Tibial nerve (tissue), 4 donors: ENCODE measurements at places on chromosomes 11 and 22. TPM values are rescaled to one million over a fixed set of nuclear protein-coding genes. Genes with fewer than 3 reads are reported as not detected.

The CDC42BPG gene
- total RNA-seq, result not detected

DNA sequence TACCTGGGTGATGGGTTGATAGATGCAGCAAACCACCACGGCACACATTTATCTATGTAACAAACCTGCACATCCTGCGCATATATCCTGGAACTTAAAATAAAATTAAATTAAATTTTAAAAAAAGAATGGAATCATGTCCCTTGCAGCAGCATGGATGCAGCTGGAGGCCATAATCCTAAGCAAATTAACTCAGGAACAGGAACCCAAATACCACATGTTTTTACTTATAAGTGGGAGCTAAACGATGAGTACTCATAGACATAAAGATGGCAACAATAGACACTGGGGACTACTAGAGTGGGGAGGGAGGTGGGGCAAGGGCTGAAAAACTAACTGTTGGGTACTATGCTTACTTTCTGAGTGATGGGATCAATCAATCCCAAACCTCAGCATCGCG, 40.9 kb downstream of the CWC15 start:
- no peak overlapping the region for H3K4me3 ChIP-seq
- H3K4me1 ChIP-seq, result peaks cover 18% of the 10 kb centered on the region
- DNase-seq, result no peak
- no peaks in the 10 kb centered on the region for H3K36me3 ChIP-seq
- peak overlapping the region; percentile 72 for H3K27ac ChIP-seq
- H3K27me3 ChIP-seq, result no peaks in the 10 kb centered on the region

DNA sequence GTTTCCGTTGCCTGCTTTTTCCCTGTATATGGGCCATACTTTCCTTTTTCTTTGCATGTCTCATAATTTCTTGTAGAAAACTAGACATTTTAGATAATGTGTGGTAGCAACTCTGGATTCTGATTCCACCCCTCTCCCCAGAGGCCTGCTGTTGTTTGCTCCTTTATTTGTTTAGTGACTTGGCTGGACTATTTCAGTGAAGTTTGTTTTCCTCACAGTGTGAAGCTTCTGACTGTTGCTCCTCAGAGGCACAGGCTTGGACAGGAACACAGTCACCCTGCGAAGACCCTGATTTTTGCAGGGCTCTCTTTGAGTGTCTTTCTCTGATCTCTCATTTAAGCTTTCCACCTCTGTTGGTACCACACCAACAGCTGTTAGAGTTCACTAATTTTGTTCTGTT, 72.5 kb downstream of the SWAP70 start:
- H3K4me1 ChIP-seq, result peaks cover 2% of the 10 kb centered on the region
- no peaks in the 10 kb centered on the region for H3K27me3 ChIP-seq
- no peak overlapping the region for H3K4me3 ChIP-seq

GRCh38 chr11:69122630-69123431, 32.9 kb upstream of the SMIM38 start:
- H3K27ac ChIP-seq, result peak overlapping the region; percentile 55
- DNase-seq, result no peak
- peak overlapping the region; percentile 8 for H3K4me3 ChIP-seq
- no peaks in the 10 kb centered on the region for H3K27me3 ChIP-seq

- peaks cover 23% of the 10 kb centered on the region for H3K4me1 ChIP-seq
- H3K27ac ChIP-seq, result no peak overlapping the region
- H3K4me3 ChIP-seq, result no peak overlapping the region
- no peaks in the 10 kb centered on the region for H3K27me3 ChIP-seq
Observed at GRCh38 chr11:86161336-86161735, 83.2 kb upstream of the EED start.

The SPON1 gene
- total RNA-seq, result 33.1 TPM

GRCh38 chr11:48090174-48090573, 109.8 kb downstream of the PTPRJ start:
- peaks cover 23% of the 10 kb centered on the region for H3K4me1 ChIP-seq
- H3K4me3 ChIP-seq, result no peak overlapping the region
- H3K27me3 ChIP-seq, result no peaks in the 10 kb centered on the region

DNA sequence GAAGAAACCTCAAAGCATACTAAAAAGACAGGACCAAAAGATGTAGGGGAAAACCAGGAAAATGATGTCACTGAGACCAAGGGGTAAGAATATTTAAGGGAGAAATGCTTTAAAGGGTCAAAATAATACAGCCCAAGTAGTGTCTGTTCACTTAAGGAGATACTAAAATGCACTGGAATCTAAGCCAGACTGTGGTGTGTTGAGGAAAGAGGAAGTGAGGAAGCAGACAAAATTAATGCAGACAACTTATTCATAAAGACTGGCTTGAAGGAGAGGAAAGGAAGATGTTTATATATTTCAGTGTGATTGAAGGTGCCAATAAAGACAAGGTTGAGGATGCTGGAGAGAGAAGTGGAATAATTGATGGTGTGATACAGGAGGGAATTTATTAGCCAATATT, 15.7 kb downstream of the ZNF215 start:
- no peak for DNase-seq
- no peak overlapping the region for H3K27ac ChIP-seq
- H3K4me1 ChIP-seq, result no peaks in the 10 kb centered on the region

- H3K4me1 ChIP-seq, result no peaks in the 10 kb centered on the region
- no peak for DNase-seq
- no peaks in the 10 kb centered on the region for H3K27me3 ChIP-seq
- no peak overlapping the region for H3K27ac ChIP-seq
- H3K36me3 ChIP-seq, result no peaks in the 10 kb centered on the region
Observed at GRCh38 chr11:6194065-6194581, 4.9 kb upstream of the OR52W1 start.

GRCh38 chr11:12246147-12246546, 131.2 kb upstream of the PARVA start:
- no peaks in the 10 kb centered on the region for H3K27me3 ChIP-seq
- no peaks in the 10 kb centered on the region for H3K36me3 ChIP-seq
- H3K27ac ChIP-seq, result peak overlapping the region; percentile 72
- H3K4me3 ChIP-seq, result no peak overlapping the region
- no peak for DNase-seq
- peaks cover 10% of the 10 kb centered on the region for H3K4me1 ChIP-seq

The KRTAP5-1 gene
- total RNA-seq, result not detected

The OR51E2 gene
- total RNA-seq, result not detected

The ADAMTS8 gene
- total RNA-seq, result 3.9 TPM

The RAPSN gene
- total RNA-seq, result 2.7 TPM

The OR5B21 gene
- total RNA-seq, result not detected

The LYVE1 gene
- 64.3 TPM for total RNA-seq

GRCh38 chr11:34050581-34051348, 766 bp upstream of the CAPRIN1 start:
- peaks cover 28% of the 10 kb centered on the region for H3K4me1 ChIP-seq

- DNase-seq, result no peak
- H3K27me3 ChIP-seq, result no peaks in the 10 kb centered on the region
- no peak overlapping the region for H3K27ac ChIP-seq
- H3K36me3 ChIP-seq, result no peaks in the 10 kb centered on the region
- peaks cover 15% of the 10 kb centered on the region for H3K4me1 ChIP-seq
- no peak overlapping the region for H3K4me3 ChIP-seq
Observed at GRCh38 chr11:75279273-75279672, 38.7 kb downstream of the TPBGL start.

The OR52I2 gene
- total RNA-seq, result not detected

- H3K27me3 ChIP-seq, result no peaks in the 10 kb centered on the region
- peak overlapping the region; percentile 95 for H3K27ac ChIP-seq
- DNase-seq, result no peak
- no peaks in the 10 kb centered on the region for H3K4me1 ChIP-seq
- peak overlapping the region; percentile 69 for H3K4me3 ChIP-seq
Observed at GRCh38 chr22:35649026-35649553, 844 bp downstream of the APOL6 start.

- no peaks in the 10 kb centered on the region for H3K4me1 ChIP-seq
- H3K4me3 ChIP-seq, result no peak overlapping the region
- DNase-seq, result no peak
- no peaks in the 10 kb centered on the region for H3K36me3 ChIP-seq
Observed at GRCh38 chr11:122273476-122274191, 157.6 kb upstream of the BLID start.

DNA sequence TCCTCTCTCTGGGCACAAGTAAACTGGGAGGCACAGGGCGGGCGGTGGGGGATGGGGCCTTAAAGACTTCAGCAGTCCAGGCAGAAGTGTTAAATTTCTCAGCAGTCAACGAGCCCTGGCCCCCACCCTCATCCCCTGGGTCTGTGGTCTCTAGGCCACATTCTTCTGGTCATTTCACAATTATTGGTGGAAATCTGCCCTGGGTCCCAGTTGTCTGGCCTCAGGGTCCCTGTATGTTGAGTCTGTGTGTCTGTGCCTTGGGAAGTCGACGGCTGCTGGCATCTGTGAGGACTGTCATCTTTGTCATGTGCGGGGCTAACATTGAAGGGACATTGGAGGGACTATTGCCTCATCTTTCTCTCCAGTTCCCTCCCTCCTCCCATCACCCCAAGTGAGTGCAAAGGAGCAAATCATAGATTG, 1.7 kb downstream of the TSPAN18 start:
- H3K4me1 ChIP-seq, result peaks cover 16% of the 10 kb centered on the region
- DNase-seq, result no peak
- H3K27ac ChIP-seq, result peak overlapping the region; percentile 21

GRCh38 chr11:8025123-8025522, 38.0 kb downstream of the EIF3F start:
- no peaks in the 10 kb centered on the region for H3K36me3 ChIP-seq
- H3K27ac ChIP-seq, result no peak overlapping the region
- DNase-seq, result no peak
- H3K27me3 ChIP-seq, result no peaks in the 10 kb centered on the region
- no peak overlapping the region for H3K4me3 ChIP-seq
- H3K4me1 ChIP-seq, result peaks cover 4% of the 10 kb centered on the region

DNA sequence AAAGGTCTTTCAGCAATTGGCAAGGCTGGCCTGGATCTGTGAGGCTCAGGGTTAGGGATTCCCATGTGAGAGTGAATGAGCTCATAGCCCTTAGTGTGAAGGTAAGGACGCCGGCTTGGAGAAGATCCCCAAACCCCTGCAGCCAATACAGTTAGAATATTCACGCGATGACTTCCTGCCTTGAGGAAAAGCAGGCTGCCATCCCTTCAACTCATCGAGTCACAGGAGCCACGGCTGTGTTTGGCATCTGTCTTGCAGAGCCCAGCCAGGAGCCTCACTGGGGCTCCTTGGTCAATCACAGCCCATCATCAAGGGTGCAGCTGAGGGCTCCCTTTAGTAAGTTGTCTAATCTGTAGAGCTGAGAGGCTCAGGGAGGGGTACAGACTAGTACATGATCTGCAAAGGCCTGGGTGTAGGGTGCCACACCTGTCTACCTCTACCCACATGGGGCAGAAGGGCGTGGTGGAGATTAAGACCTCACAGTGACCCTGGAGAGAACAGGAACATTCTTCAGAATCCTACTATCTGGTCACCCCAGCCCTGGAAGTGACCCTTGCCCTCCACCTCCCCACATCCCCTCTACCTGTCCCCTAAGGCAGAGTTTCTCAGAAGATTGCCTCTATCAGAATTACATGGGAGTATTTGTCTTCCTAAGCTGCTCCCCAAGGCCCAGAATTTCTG, 18.5 kb downstream of the IL10RA start:
- no peak overlapping the region for H3K27ac ChIP-seq
- no peaks in the 10 kb centered on the region for H3K36me3 ChIP-seq
- DNase-seq, result no peak
- no peak overlapping the region for H3K4me3 ChIP-seq
- H3K27me3 ChIP-seq, result no peaks in the 10 kb centered on the region
